ENCODE measurements at places on chromosomes 11 and 22.

GRCh38 chr11:125990244-125990643 lies 44.4 kb downstream of the VSIG10L2 start:
- ATAC-seq: no peak

- ATAC-seq: no peak
Observed at GRCh38 chr11:11218629-11218986, 134.4 kb downstream of the CSNK2A3 start.

GRCh38 chr22:24025475-24025874 lies 14.4 kb downstream of the CABIN1 start:
- ATAC-seq: no peak

- ATAC-seq: peak; percentile 72
Observed at GRCh38 chr22:21014726-21015465, at the start of gene P2RX6. P2RX6 (plus strand) TSS chr22:21015165; CDS start chr22:21015175, 10 bp downstream.
